ENCODE measurements at places on chromosomes 16 and 17. TPM values are rescaled to one million over a fixed set of nuclear protein-coding genes. Genes with fewer than 3 reads are reported as not detected.

GRCh38 chr16:31712064-31712540, 161.5 kb upstream of the ZNF267 start:
- peaks cover 39% of the 10 kb centered on the region for H3K4me1 ChIP-seq
- no peaks in the 10 kb centered on the region for H3K27me3 ChIP-seq
- peaks cover 8% of the 10 kb centered on the region for H3K36me3 ChIP-seq
- no peak overlapping the region for H3K27ac ChIP-seq
- no peak overlapping the region for H3K4me3 ChIP-seq
- DNase-seq = no peak

GRCh38 chr17:39335704-39336223, 65.7 kb downstream of the FBXL20 start:
- no peaks in the 10 kb centered on the region for H3K27me3 ChIP-seq
- no peak for DNase-seq
- peak overlapping the region; percentile 62 for H3K27ac ChIP-seq
- no peak overlapping the region for H3K4me3 ChIP-seq
- H3K4me1 ChIP-seq = no peaks in the 10 kb centered on the region
- no peaks in the 10 kb centered on the region for H3K36me3 ChIP-seq

DNA sequence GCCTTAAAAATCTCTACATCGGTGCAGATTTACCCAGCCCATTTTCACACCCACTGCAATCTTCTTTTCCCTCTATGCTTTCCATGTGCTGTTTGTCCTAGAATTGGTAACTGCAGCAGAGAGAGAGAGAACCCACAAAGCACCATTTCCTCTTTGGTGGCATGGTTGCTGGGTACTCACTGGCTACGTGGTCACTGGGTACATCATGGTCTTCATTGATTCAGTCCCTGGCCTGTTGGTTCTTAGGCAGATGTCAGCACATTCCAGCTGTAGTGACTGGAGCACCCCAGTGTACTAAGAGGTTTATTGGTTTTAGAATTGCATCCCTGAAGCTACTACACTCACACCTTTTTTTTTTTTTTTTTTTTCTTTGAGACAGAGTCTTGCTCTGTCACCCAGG, 156.1 kb upstream of the CACNG5 start:
- no peaks in the 10 kb centered on the region for H3K27me3 ChIP-seq
- H3K36me3 ChIP-seq = no peaks in the 10 kb centered on the region
- no peak for DNase-seq
- no peak overlapping the region for H3K27ac ChIP-seq
- no peak overlapping the region for H3K4me3 ChIP-seq

- no peak overlapping the region for H3K27ac ChIP-seq
- no peak for DNase-seq
- no peak overlapping the region for H3K4me3 ChIP-seq
- no peaks in the 10 kb centered on the region for H3K36me3 ChIP-seq
- H3K4me1 ChIP-seq = no peaks in the 10 kb centered on the region
Observed at GRCh38 chr16:65343556-65343955, 221.7 kb upstream of the CDH11 start.

Gene PCTP
- total RNA-seq = 8.5 TPM

DNA sequence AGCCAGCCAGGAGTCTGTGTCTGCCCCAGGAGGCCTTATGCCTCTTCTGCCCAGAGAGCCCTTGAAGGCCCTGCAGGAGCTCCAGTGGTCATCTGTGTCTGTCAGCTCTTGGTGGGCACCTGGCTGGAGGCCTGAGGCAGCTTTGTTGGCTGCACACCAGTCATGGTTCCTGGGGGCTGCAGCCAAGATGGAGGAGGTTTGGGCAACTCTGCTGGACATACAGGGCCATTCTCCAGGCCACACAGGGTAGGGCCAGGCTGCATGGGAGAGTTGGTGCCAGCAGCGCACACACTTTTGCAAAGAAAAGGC, 29.4 kb downstream of the B9D1 start:
- no peaks in the 10 kb centered on the region for H3K4me1 ChIP-seq
- no peak overlapping the region for H3K4me3 ChIP-seq
- no peaks in the 10 kb centered on the region for H3K36me3 ChIP-seq
- DNase-seq = no peak
- no peaks in the 10 kb centered on the region for H3K27me3 ChIP-seq
- no peak overlapping the region for H3K27ac ChIP-seq

- H3K4me1 ChIP-seq = no peaks in the 10 kb centered on the region
- H3K4me3 ChIP-seq = no peak overlapping the region
- H3K27me3 ChIP-seq = no peaks in the 10 kb centered on the region
- no peaks in the 10 kb centered on the region for H3K36me3 ChIP-seq
- no peak overlapping the region for H3K27ac ChIP-seq
Observed at GRCh38 chr17:55865072-55865762, 114.4 kb downstream of the PCTP start.

Gene AIPL1
- not detected for total RNA-seq

DNA sequence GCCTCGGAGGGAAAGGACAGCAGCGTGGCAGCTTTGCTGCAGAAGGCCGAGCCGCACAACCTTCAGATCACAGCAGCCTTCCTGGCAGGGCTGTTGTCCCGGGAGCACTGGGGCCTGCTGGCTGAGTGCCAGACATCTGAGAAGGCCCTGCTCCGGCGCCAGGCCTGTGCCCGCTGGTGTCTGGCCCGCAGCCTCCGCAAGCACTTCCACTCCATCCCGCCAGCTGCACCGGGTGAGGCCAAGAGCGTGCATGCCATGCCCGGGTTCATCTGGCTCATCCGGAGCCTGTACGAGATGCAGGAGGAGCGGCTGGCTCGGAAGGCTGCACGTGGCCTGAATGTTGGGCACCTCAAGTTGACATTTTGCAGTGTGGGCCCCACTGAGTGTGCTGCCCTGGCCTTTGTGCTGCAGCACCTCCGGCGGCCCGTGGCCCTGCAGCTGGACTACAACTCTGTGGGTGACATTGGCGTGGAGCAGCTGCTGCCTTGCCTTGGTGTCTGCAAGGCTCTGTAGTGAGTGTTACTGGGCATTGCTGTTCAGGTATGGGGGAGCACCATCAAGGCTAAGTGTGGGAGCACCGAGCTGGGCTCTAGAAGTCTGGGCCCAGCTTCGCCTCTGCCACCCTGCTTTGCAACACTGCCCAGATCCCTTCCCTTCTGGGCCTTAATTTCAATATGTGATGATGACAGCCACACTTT, 18.6 kb downstream of the NOD2 start:
- no peaks in the 10 kb centered on the region for H3K27me3 ChIP-seq
- H3K36me3 ChIP-seq = no peaks in the 10 kb centered on the region
- DNase-seq = no peak
- no peak overlapping the region for H3K4me3 ChIP-seq
- no peak overlapping the region for H3K27ac ChIP-seq

Gene SLC5A11
- 0.15 TPM for total RNA-seq

DNA sequence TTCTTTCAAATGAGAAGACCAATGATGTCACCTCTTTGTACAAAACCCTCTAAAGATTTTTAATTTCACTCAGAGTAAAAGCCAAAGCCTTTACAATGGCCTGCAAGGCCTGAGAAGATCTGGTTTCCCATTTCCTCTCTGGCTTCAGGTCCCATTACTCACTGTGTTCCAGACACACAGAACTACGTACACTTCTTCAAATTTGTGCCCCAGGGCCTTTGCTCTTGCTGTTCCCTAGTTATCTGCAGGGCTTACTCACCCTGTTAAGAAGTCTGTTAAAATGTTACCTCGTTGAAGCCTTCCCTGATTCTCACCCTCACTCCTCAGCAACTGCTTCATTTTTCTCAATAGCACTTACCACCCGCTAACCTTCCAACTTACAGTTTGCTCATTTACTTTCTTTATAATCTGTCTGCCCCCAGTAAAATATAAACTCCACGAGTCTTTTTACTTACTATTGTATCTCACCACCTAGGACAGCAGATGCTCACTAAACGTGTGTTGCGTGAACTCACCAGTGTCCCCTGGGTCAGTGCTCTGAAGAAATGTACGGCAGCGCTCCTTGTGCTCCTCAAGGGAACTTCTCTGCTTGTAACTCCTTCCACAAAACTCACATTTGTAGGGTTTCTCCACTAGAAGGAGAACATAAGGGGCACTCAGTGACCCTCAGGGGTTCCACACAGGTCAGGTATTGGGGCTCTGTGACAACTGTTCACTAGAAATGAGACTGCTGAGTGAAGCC, 50.2 kb downstream of the GRB7 start:
- peaks cover 19% of the 10 kb centered on the region for H3K36me3 ChIP-seq
- H3K4me3 ChIP-seq = no peak overlapping the region
- peaks cover 44% of the 10 kb centered on the region for H3K4me1 ChIP-seq
- no peak overlapping the region for H3K27ac ChIP-seq
- no peaks in the 10 kb centered on the region for H3K27me3 ChIP-seq

DNA sequence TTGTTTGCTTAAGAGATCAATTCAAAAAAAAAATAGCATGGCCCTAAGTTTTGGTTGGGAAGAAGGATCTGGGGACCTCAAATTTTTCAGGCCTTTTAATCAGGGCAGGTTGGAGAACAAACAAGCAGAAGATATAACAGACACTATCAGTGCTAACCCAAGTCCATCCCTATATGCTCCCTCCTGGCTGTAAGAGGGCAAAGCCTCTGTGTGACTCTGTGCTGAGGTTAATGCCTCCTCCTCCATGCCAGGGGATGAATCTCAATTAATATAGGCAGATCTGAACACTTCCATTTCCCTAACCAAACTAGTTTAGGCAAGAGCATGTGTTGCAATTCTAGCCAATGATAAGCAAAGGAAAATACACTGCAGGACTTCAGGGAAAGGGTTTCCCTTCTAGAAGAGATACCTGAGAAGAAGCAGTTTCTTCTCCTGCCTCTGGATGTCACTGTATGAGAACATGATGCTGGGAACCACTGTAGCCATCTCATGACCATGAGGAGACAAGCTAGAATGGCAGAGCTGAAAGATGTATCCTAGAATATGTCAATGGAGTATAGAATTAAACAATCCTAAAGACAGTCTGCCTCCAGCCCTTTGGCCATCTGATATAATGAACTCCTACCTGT, 76.0 kb downstream of the CHD9NB start:
- no peak overlapping the region for H3K4me3 ChIP-seq
- no peak overlapping the region for H3K27ac ChIP-seq

- H3K4me1 ChIP-seq = no peaks in the 10 kb centered on the region
- no peak overlapping the region for H3K4me3 ChIP-seq
- no peaks in the 10 kb centered on the region for H3K27me3 ChIP-seq
- no peaks in the 10 kb centered on the region for H3K36me3 ChIP-seq
Observed at GRCh38 chr17:33086041-33086440, 94.4 kb downstream of the SPACA3 start.

DNA sequence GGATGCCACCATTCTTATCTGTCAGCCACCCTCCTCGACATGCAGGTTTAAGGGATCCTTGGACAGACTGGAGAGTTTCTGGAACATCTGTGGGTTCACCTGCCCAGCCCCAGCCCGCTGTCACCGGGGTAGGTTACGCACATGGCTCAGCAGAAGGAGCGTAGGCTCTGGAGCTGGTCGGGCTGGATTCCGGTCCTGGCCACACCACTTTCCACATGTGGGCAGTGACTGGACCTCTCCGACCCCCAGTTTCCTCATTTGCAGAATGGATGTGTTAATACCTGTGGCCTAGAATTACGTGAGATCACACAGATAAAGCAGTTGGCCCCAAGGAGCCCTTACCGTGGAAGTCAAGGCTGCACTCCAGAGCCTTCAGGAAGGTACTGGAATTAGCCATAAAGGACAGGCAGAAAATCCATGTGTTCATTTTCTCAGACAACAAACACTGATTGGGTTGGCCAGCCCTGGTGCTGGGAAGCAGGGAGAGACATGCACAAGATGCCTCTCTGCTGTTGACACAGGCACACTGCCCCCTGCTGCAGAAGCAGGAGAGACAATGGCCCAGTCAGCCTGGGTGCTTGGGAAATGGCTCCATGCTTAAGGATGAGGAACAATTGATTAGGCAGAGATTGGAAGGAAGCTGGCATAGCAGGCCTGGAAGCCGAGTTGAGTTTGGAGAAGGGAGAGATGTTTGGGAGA, 58.8 kb downstream of the SF3B3 start:
- H3K4me1 ChIP-seq = no peaks in the 10 kb centered on the region
- H3K4me3 ChIP-seq = no peak overlapping the region
- no peaks in the 10 kb centered on the region for H3K27me3 ChIP-seq
- no peak overlapping the region for H3K27ac ChIP-seq
- DNase-seq = no peak
- no peaks in the 10 kb centered on the region for H3K36me3 ChIP-seq

GRCh38 chr16:84465154-84465553, 39.3 kb downstream of the MEAK7 start:
- H3K4me1 ChIP-seq = no peaks in the 10 kb centered on the region
- H3K27ac ChIP-seq = no peak overlapping the region
- no peaks in the 10 kb centered on the region for H3K27me3 ChIP-seq

Gene ADAD2
- 0.40 TPM for total RNA-seq

DNA sequence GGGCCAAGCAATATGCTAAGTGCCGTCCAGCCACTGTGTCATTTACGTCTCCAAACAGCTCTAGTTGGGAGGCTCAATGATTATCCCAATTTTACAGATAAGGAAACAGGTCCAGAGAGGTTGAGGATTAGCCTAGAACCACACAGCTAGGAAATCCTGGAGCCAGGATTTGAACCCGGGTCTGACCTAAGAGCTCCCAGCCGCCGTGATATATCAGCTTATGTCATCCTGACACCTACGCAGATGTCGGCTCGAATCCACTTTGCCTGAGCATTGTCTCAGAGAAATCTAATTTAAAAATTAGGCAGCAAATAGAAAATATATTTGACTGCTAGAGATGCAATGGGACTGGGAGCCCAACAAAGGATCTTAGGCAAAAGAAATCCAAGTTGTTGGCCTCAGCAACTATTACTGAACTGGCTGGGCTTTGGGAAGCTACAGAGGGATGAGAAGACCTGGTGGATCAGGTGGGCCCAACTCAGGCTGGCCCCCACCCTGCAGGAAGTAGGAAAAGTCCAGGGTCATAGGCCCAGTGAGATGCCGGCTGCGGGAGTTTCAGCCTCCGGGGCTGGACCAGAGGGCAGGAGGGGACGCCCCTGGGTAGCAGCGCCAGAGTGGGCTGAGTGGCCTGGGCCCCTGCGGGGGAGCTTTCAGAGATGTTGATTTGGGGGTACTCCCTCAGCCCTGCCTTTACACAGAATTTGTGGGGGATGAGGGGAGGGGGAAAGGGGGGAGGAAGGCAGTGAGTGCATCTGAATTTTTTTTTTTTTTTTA, 35.1 kb upstream of the IL21R start:
- peaks cover 56% of the 10 kb centered on the region for H3K4me1 ChIP-seq
- no peak for DNase-seq
- H3K27me3 ChIP-seq = no peaks in the 10 kb centered on the region
- peaks cover 8% of the 10 kb centered on the region for H3K36me3 ChIP-seq
- peak overlapping the region; percentile 77 for H3K27ac ChIP-seq
- H3K4me3 ChIP-seq = peak overlapping the region; percentile 36

- H3K27ac ChIP-seq = no peak overlapping the region
- H3K36me3 ChIP-seq = no peaks in the 10 kb centered on the region
- peaks cover 5% of the 10 kb centered on the region for H3K27me3 ChIP-seq
- no peak overlapping the region for H3K4me3 ChIP-seq
Observed at GRCh38 chr17:968812-969730, 10.5 kb downstream of the NXN start.

GRCh38 chr17:45341533-45342158, 24.8 kb upstream of the MAP3K14 start:
- H3K27me3 ChIP-seq = no peaks in the 10 kb centered on the region
- no peak overlapping the region for H3K4me3 ChIP-seq
- no peaks in the 10 kb centered on the region for H3K4me1 ChIP-seq
- no peak for DNase-seq
- no peak overlapping the region for H3K27ac ChIP-seq
- H3K36me3 ChIP-seq = no peaks in the 10 kb centered on the region

- DNase-seq = no peak
- H3K27me3 ChIP-seq = no peaks in the 10 kb centered on the region
- H3K4me3 ChIP-seq = no peak overlapping the region
- H3K4me1 ChIP-seq = no peaks in the 10 kb centered on the region
- no peaks in the 10 kb centered on the region for H3K36me3 ChIP-seq
- no peak overlapping the region for H3K27ac ChIP-seq
Observed at GRCh38 chr16:52460639-52461178, 86.2 kb downstream of the TOX3 start.

- peaks cover 7% of the 10 kb centered on the region for H3K4me1 ChIP-seq
- H3K4me3 ChIP-seq = no peak overlapping the region
- H3K36me3 ChIP-seq = no peaks in the 10 kb centered on the region
- DNase-seq = no peak
- no peak overlapping the region for H3K27ac ChIP-seq
Observed at GRCh38 chr16:56898847-56899246, 33.1 kb upstream of the HERPUD1 start.
